ENCODE measurements at places on chromosomes 16 and 17.

- no peak for DNase-seq
These were observed 11.5 kb downstream of the COX10 start for GRCh38 chr17:14080847-14081251.

DNA sequence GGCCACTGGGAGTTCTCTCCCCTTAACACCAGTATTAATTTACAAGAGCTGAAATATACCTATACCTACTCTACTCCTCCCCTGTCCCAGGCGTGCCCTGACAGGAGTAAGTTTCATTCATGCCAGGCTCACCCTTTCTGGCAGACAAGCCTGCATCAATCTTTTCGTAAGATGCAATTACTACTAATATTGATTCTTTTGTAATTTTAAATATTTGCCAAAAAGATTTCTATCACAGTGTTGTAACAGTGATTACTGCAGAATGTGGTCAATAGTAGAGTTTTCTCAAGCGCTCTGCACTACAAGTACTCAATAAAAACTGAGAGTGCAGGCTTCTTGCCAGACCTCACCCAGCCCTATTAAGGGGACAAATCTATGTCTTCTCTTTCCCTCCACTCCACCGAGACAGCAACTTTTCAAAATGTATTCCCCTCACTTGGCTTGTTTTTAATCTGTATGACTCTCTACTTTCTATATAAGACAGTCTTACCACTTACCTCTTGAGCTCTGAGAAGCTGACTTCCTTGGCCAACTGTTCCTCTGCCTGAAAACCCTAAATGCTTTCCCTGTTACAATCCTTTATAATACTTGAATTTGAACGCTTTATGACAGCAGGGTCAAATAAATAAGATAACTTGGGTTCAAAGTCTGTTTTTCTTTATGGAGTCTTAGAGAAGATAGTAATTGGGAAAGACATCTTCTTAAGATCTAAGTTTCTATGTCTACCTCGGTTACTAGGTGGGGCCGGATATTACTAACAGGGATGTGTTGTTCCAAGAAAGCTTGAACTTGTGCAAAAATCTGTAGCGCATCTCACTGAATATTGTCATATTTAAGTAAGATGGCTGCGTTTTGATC, at the start of gene TMIGD1:
TSS of gene TMIGD1 (minus strand) at position 555 of the 858 bp plus-strand sequence. CDS start 1,924 bp downstream, outside the sequence.
- DNase-seq: no peak

GRCh38 chr16:19595043-19595767, 39.7 kb downstream of the VPS35L start:
- DNase-seq: no peak

DNA sequence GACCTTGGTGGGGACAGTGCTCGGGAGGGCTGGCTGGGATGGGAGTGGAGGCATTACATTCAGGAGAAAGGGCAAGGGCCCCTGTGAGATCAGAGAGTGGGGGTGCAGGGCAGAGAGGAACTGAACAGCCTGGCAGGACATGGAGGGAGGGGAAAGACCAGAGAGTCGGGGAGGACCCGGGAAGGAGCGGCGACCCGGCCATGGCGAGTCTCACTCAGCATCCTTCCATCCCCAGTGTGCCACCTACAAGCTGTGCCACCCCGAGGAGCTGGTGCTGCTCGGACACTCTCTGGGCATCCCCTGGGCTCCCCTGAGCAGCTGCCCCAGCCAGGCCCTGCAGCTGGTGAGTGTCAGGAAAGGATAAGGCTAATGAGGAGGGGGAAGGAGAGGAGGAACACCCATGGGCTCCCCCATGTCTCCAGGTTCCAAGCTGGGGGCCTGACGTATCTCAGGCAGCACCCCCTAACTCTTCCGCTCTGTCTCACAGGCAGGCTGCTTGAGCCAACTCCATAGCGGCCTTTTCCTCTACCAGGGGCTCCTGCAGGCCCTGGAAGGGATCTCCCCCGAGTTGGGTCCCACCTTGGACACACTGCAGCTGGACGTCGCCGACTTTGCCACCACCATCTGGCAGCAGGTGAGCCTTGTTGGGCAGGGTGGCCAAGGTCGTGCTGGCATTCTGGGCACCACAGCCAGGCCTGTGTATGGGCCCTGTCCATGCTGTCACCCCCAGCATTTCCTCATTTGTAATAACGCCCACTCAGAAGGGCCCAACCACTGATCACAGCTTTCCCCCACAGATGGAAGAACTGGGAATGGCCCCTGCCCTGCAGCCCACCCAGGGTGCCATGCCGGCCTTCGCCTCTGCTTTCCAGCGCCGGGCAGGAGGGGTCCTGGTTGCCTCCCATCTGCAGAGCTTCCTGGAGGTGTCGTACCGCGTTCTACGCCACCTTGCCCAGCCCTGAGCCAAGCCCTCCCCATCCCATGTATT, 1.1 kb downstream of the CSF3 start:
- no peak for DNase-seq

DNA sequence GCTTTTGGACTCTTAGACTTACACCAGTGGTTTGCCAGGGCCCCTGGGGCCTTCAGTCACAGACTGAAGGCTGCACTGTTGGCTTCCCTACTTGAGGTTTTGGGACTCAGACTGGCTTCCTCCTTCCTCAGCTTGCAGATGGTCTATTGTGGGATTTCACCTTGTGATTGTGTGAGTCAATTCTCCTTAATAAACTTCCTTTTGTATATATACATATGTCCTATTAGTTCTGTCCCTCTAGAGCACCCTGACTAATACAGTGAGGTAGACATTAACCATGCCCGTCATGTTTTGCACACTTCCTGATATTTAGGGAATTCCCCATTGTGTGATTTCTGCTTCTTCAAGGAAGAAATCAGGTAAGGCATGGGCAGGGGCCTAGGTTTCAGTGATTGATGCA, 147.8 kb upstream of the CA10 start:
- DNase-seq: no peak

DNA sequence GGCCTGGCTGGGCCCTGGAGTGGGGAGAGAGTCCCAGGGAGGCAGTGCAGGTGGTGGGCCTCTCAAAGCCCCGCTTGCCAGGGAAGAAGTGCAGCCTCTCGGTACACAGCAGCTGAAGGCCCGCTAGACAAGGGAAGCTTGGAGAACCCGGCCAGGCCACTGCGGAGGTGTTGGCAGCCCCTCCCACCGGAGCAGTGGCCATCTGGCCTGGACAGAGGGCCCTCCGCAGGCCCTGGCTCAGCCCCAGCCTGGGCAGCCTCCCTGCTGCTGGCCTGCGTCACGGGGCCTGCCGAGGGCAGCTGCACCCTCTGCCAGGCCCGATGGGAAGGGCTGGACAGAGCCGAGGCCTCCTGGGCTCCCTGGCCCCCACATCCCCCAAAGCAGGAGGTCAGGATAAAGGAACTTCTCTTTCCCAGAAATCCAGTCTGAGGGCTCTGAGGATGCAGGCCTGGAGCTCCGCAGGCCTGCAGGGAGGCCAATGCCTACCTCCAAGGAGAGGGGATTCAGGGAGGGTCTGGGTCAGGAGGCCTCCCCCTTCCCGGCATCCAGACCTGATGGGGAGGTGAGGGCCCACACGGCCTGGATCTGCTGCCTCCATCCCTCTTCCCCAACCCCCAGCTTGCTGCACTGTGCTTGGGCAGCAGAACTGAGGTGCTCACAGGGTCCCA, 4.3 kb downstream of the SPPL2C start:
- no peak for DNase-seq

DNA sequence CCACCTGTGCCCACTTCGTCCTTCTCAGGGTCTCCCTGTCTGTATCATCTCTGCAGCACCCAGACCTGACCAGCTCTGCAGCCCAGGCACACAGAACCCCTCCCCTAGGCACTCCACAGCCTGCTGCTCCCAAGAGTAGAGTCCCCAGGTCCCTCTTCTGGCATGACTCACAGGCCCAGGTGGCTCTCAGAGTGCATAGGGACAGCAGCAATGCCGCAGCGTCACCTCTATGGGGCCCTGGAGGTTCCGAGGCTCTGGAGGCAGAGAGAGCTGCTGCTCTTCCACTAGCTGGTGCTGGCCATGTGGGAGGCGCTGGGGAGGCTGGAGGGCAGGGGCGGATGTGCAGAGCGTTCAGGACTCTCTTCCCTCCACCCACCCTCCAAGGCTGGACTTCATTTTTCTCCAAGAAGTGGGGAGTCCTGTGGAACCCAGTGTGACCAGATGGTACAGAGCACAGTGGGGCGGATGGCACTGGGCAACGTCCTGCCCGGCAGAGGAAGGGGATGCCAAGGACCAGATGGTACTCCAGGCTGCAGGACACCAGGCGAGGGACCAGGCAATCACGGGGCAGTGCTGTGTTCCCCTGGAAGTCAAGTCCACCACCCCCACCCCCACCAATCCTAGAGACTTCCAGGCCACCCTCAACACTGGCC, 151.7 kb downstream of the RBFOX3 start:
- DNase-seq: no peak

GRCh38 chr17:75876938-75877751, 1.2 kb downstream of the TRIM47 start:
- no peak for DNase-seq

GRCh38 chr17:79797492-79798298, 818 bp upstream of the CBX8 start:
- DNase-seq: no peak

- DNase-seq: no peak
These were observed 115.1 kb upstream of the SDK2 start for GRCh38 chr17:73759324-73759723.

DNA sequence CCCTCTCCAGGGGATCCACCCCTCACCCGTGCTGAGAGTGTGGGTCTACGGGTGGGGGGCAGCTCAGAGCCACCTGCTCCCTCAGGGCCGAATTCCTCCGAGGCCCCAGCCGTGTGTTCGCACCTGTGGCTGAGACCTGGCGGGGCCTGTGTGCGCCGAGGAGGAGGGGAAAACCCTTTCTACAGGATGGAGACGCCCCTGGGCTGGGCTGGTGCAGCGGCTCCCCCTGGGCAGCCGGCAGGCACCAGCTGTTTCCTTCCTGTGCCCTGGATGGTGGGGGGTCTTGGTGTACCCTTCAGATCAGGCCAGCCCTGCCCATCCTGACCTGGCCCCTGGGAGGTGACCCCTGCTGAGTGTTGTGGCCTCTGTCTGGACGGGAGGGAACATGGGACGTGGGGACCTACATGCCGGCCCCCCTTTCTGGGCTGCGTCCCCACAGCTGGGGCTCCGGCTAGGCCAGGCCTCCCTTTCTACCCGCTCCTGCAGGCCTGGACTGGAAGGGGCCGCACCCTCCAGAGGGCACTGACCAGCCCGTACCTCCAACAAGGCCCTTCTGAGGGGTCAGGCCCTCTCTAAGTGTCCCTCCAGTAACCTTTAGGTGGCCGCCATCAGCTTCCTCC, 28.3 kb upstream of the PABPN1L start:
- DNase-seq: no peak

GRCh38 chr16:4404247-4404966, 12.0 kb downstream of the CORO7 start:
- DNase-seq: peak; percentile 38

GRCh38 chr16:56357765-56358322, 67.5 kb downstream of the AMFR start:
- DNase-seq: no peak

GRCh38 chr17:1002412-1002753, 5.5 kb downstream of the TIMM22 start:
- no peak for DNase-seq

DNA sequence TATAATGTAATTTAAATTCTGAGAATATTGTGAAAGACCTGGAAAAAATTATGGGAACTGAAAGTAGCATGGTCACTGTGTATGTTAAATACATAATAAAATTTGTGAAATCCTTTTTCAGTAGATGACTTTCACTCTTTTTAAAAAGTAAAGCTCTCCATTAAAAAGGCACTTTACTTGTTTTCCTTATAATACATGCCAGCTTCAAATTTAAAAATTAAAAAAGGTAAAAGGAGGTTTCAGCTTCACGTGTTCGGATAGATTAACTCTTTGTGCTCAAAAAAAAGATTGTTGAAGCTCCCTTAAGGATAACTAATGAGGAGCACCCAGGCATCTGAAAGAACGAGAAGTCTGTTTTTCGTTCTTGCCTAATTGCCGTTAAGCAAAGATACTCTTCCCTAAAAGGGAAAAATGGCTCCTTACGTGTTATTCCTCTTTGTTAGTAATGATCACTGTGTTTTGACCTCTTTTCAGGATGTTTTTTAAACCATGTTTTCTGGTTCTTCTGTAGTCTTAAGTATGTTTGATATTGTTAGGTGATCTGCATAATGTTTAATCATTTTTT, 87.8 kb downstream of the TUBD1 start:
- DNase-seq: no peak

- no peak for DNase-seq
These were observed 36.6 kb upstream of the SLC25A19 start for GRCh38 chr17:75325827-75326225.

GRCh38 chr16:68529608-68529930, 9.5 kb upstream of the ZFP90 start:
- no peak for DNase-seq

DNA sequence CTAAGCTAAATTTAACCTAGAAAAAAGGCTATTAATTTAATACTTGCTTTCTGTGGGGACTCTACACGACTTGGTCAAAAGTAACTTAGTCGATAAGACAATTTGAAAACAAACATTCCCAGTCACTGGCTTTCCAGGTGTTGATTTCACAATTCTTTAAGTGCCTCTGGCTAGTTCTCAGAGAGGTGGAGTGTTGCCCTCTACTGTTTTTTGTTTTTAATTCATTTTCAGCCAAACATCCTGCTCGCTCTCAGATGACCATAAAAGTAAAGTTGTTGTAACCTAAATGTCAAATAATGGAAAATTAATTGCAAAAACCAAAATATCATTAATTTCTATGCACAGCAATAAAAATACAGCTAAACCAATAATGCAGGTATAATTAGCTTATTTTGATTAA, 107.1 kb downstream of the MYO1D start:
- no peak for DNase-seq

DNA sequence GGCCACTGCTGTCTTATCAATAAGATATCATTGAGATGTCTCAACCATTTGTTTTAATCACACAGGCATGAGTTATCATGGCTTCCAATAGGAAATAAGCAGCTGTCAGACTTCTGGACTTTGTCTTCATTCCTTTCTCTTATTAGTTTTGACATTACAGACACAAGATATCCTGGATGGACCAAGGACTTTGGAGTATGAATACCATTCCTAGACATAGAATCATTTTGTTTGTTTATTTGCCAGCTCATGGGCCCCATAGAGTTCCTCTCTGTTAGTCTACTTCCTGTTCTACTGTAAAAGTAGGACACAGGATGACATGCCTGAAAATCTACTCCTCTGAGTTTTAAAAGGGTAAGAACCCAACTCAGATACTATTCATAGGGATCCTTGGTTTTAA, 77.7 kb upstream of the KCNJ16 start:
- no peak for DNase-seq

- no peak for DNase-seq
These were observed 121.3 kb downstream of the CDH13 start for GRCh38 chr16:82748026-82748425.

DNA sequence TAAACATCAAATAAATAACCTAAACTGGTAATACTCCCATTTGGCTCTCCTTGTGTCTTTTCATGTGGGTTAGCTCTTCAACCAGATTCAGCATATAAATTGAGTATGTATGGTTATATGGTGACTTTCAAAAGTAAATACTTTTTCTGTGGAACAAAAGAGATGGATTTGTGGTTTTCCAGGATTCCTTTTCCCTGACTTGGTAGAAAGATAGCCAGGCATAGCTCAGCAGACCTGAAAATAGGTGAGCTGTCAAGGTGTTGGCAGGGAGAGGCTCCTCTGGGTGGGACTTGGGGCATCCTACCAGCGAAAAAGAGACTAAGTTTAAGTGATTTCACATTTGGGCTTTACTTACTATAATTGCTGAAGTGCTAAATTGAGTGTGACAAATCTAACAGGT, 80.3 kb downstream of the FTO start:
- no peak for DNase-seq

Measured in stimulated activated CD4-positive, alpha-beta T cell treated with anti-CD3 and anti-CD28 coated beads, Interleukin-4, amount 100 ng/mL, for 24 hours (primary cell).